CD4-positive, alpha-beta T cell treated with Interleukin-21 for 1 hour (primary cell): ENCODE measurements at places on chromosomes 16 and 17.
A peak's percentile ranks its signal among the peaks of the same experiment; 100 is the strongest.

GRCh38 chr16:74466872-74467271, 45.6 kb upstream of the CLEC18B start:
- peak; percentile 9 for DNase-seq

DNA sequence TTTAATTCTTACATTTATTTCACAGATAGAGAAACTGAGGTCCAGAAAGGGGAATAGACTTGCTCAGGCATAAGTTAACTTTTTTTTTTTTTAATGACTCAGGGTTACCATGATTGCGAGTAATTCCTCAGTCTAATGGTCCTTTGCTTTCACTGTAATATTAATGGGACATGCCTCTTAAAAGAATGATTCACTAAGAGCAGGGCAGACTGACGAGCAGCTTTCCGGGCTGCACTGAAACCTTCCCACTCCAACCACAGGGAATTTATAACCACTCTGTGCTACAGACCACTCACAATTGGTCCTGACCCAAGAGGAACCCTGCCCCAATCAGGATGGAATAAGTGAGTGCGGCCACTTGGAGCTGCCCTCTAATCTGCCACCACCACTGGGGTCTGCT, 5.7 kb downstream of the HOXB2 start:
- DNase-seq = no peak

DNA sequence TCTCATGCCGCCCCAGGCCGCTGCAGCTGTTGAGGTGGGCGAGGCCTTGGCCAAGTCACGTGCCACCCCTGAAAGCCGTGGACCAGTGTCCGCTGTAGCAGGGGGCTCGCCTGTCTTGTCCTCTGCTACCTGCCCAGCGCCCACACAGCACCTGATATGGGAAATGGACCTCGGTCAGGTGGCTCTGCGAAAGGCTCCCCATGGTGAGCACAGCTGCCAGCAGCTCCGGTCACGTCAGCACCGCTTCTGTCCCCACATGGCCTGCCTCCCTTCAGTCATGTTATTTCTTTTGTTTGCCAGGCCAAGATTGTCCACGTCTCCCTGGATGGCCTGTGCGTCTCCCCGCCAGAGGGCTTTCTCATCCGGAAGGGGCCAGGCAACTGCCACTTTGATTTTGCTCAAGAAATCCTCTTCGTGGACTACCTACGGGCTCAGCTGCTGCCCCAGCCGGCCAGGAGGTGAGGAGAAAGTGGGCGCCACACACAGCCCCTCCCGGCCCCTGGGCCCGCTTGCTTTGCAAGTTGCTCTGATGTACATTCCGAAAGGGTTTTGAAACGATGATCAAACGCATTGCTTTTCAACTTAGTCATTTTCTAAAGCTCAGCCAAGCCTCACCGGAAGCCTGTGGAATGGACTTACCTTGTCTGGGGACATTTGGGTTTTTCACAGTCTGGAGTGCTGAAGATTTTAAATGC, 219.8 kb downstream of the KATNIP start:
- DNase-seq = no peak

GRCh38 chr17:3918372-3919122, 2.3 kb upstream of the P2RX1 start:
- no peak for DNase-seq

DNA sequence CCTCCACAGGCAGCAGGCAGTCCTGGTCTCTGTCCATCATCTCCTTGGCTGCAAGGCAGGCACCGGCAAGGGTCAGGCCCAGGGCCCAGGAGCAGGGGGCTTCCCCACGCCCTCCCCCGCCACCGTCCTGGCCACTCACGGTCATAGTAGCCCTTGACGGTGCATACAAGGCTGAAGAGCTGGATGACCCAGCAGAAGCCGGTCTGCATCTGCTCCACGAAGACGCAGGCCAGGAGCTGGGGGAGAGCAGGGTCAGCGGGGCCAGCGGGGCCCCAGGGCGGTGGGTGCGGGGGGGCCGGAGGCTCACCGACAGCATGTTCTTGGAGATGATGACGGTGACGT, 20.1 kb downstream of the CTU2 start:
- DNase-seq = no peak

DNA sequence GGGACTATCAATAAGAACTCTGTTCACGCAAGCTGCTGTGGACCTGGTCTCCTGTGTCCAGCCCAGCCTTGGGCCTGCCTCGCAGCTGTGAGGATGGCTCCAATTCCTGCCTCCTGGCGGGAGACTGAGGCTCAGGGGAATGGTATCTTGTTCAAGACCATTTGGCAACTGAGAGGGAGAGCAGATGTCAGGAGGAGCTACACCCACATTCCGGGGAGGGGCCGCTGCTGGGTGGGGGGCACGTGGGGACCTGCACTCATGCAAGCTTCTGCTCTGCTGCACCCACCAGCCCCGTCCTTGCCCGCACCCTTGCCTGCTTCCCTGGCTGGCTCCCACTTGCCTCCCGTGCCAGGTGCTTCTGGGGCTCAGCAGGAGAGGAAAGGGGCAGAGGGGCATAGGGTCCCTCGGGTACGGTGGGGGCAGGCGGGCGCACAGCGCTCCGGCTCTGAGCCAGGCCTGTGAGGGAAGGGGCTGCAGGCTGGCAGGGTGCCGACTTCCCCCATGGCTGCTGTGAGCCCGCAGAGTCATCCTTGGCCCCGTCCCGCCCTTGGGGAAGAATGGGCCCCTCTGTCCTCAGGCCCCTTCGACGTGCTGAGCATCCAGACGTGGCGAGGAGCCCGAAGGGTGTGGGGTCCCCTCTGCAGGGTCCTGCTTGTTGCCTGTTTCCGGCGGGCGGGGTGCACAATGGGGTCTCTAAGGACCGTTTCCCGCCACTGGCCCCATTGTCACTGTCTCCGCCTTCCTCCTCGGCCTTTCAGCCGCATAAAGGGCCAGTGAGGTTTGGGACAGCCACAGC, 2.7 kb downstream of the METRN start:
- DNase-seq = no peak

- DNase-seq = peak; percentile 44
Measured at GRCh38 chr17:4375039-4375748, 8.7 kb upstream of the UBE2G1 start.

DNA sequence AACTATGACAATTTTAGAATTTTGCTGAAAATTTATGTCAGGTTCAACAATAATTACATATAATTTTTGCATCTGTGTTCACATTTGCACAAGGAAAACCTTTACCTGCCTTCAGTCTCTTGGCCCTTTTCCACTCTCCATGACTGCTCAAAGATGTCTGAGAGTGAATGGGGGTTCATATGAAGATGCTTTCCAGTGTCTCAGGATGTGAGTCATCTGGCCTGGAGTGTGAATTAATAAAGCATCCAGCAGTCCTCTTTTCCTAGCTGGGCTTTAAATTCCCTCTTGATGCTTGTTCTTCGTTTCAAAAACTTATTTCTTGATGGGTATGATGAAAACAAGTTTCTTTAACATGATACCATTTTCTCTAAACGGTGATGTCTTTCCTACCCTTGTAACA, 99.9 kb downstream of the CDK5R1 start:
- DNase-seq = no peak

GRCh38 chr17:64270885-64271284, 7.8 kb upstream of the TEX2 start:
- DNase-seq = no peak

- no peak for DNase-seq
Measured at GRCh38 chr17:80218391-80218790, 1.7 kb downstream of the SGSH start.

DNA sequence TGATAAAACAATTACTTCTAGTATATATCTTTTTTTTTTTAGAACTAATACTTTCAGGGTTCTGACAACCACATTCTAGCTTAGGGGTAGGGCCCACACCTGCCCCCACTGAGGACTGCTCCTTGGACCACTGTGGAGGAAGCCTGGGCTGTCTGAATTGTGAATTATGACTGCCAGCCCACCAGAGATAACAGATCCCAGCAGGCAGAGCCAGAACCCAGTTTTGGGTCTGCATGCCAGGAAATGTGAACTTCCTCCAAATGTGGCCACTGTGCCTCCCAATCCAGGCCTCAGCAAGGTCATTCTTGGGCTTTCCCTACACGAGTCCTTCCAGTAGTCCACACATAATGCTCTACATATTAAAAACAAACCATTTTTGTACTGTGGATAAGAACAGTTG, 15.9 kb downstream of the VEZF1 start:
- no peak for DNase-seq

- peak; percentile 31 for DNase-seq
Measured at GRCh38 chr17:77916703-77917481, 41.6 kb upstream of the TNRC6C start.

DNA sequence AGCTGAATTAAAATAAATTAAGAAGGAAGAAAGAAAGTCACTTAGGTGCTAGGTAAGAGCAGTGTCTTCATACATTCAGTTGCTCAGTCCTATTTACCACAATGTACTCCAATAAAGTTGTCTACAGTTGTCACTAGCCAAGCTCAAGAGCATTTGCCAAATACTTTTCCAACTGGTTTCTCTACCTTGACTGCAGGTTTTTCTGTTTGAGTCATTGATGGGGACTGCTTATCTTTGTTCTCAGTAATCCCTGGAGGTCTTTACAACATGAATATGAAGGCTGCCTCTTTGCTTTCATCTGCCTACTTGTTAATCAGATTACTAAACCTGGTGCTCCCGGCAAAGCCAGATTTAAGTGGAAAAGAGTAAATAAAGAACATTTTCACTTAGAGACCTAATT, 64.6 kb upstream of the CLEC18B start:
- DNase-seq = no peak

DNA sequence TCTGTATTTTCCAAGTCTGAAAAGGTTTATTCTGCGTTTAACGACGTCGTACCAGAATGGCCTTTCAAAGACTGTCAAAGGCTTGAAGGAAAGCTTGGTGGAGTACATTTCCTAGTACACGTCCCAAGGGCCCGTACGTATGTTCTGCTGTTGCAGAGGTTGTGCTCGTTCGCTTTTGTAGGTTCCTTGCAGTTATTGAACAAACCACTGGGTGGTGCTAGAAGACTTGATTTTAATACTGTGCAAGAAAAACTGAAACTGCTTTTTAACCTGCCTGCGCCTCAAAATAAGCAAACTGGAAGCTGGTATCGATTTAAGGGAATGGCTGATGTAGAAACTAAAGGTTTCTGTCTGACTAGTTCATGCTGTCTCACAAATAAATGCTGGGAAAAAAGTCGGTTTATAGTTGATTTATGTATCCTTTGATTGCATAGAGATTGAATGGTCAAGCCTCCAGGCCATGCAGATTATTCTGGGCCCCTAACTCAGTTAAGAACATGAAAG, 54.6 kb downstream of the USP10 start:
- DNase-seq = peak; percentile 91

- no peak for DNase-seq
Measured at GRCh38 chr16:1779741-1780676, 2.4 kb downstream of the SPSB3 start.

- DNase-seq = no peak
Measured at GRCh38 chr17:67502151-67502550, 125.1 kb downstream of the PITPNC1 start.

DNA sequence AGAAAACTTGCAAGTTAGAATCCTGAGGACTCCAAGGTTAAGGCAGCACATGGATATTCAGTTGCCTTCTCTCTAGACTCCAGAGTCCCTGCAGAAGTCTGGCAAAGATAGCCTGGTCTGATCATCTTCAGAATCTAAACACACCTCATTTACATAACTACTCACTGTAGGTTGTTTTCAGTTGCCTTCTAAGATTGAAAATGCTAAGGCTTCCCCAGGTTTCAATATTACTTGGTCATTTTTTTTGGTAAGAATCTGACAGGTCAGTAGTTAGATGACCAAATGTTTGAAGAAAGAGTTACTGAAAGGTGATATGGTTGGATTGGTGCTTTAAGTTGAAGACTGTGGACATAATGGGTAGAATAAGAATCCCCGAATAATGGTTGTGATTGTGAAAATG, 205.4 kb upstream of the KCNJ16 start:
- DNase-seq = no peak

- no peak for DNase-seq
Measured at GRCh38 chr16:81410643-81411293, 33.8 kb upstream of the CMIP start.

DNA sequence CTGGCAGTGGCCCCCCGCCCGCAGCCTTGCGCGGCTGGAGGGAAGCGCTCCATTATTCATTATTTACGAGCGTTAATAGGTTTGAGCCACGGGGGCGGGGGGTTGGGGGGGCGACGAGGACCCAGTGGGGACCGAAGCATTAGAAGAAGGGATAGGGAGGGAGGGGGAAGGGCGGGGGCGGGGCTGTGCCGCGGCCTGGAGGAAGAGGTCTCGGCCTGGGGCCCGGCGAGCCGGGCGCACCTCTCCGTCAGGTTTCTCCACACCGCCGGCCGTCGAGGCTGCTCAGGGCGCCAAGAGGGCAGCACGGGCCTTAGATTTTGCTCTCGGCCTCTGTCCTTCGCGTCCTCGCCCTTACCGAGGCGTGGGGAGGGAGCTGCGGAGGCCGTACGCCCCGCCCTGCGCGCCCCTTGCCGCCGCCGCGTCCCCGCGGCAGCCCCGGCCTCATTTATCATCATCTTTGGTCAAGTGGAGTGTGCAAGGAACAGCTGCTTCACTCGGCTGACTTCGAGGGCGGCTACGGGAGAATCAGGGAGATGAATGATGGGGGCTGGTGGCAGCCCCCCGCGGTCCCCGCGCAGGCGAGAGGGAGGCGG, 54.2 kb downstream of the SREBF1 start:
- DNase-seq = no peak

DNA sequence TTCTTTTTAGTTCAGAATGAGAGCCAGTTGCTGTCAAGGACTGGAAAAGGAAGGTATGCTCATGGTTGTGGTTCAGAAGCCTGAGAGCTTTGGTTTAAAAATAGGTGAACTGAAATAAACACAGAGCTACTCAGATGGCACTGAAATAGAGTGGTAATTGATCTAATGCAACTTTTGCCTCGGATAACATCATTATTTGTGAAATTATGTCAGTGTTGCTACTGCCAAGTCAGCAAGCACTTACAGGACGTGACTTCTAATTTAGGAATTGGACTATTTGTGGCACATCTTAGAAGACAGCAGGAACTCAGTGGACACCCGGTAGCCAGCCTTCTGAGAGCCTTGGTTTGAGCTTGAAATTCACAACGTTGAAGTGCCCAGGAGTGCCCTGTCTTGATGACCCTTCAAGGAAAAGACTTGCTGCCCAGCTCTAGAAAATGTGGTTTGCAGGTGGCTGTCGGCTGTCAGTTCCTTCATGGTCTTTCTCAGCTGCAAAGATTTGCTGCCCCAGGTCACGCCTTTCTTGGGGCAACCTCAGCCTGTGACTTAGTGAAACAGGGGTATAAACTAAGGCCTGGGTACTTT, 42.0 kb upstream of the XYLT1 start:
- DNase-seq = no peak

GRCh38 chr16:69089091-69089910, 16.2 kb upstream of the HAS3 start:
- DNase-seq = no peak

- no peak for DNase-seq
Measured at GRCh38 chr17:42075789-42076188, 22.5 kb downstream of the ZNF385C start.

- peak; percentile 49 for DNase-seq
Measured at GRCh38 chr16:88784074-88784855, 755 bp downstream of the PIEZO1 start.
